ENCODE measurements at places on chromosomes 7 and 10. TPM values are rescaled to one million over a fixed set of nuclear protein-coding genes. Genes with fewer than 3 reads are reported as not detected.

DNA sequence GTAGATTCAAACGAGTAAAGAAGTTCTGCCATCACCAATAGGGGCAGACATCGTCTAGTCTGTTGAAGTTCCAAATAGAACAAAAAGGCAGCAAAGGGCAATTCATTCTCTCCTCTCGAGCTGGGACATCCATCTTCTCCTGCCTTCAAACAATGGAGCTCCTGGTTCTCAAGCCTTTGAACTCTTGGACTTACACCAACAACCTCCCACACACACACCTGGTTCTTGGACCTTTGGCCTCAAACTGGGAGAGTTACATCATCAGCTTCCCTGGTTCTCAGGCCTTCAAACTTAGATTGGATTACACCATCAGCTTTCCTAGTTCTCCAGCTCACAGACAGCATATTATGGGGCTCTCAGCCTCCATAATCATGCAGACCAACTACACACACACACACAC lies 9.8 kb upstream of the GIMAP5 start:
- no peak for DNase-seq

- DNase-seq = no peak
Measured at GRCh38 chr7:148556892-148557291, 33.7 kb upstream of the C7orf33 start.

- DNase-seq = no peak
Measured at GRCh38 chr10:104548090-104548489, 93.0 kb upstream of the SORCS3 start.

DNA sequence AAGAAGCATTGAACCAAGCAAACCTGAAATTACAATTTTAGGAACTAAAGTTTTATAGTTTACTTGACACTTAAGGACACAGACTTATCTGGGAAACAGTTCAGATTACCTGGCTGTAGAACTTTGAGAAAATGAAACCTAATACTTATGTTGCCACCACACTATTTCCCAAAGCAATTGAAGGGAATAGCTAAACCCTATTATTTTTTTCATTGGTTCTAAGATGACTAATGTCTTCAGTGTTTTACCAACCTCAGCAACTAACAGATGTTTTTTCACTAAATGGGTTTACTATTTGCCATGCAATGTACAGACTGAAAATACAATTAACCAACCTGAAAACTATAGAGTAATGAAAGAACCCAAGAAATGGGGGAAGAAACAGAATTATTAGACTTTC lies 689.6 kb downstream of the SORCS1 start:
- DNase-seq = no peak

- no peak for DNase-seq
Measured at GRCh38 chr7:74292757-74293576, 3.8 kb downstream of the CLIP2 start.

- DNase-seq = no peak
Measured at GRCh38 chr10:68560186-68560942, at the start of gene TET1. Gene TET1 (plus strand): TSS chr10:68560337. CDS start chr10:68572339, 12,002 bp downstream.

- no peak for DNase-seq
Measured at GRCh38 chr10:22652988-22653481, 61.3 kb downstream of the PIP4K2A start.

DNA sequence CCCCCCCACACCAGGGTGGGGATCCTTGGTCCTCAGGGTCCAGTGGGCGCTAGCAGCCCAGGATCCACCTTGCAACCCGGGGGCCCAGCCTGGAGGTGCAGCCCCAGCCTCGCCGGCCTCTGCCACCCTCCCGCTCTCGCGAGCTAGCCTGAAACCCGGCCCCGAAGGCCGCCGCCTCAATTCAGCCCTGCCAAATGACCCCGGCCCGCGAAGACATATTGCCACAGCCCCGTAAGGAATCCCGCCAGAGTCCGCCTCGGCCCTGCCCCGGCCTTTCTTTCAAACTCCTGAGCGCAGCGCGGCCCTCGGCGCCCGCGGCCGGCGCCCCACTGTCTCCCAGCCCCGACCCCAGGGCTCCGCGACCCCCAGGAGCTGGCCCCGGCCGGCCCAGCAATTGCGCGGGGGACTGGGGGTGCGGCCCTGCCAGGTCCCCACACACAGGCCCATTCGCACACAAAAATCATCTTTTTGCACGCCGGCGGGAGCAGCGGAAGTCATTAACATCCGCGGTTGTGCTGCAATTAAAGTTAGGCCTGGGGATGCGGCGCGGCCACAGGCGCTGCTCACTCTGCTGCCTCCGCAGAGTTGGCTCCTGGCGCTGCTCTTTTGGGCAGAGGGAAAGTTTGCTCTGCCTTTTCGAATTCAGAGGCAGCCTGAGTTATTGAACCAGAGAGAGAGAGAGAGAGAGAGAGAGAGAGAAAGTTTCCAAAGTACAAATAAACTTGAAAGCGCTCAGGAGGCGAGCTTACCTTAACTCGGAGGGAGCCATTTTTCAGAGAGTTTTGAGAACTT lies 4.0 kb downstream of the HOXA5 start:
- no peak for DNase-seq

GRCh38 chr10:110618230-110618610 lies 25.9 kb upstream of the RBM20 start:
- DNase-seq = no peak

DNA sequence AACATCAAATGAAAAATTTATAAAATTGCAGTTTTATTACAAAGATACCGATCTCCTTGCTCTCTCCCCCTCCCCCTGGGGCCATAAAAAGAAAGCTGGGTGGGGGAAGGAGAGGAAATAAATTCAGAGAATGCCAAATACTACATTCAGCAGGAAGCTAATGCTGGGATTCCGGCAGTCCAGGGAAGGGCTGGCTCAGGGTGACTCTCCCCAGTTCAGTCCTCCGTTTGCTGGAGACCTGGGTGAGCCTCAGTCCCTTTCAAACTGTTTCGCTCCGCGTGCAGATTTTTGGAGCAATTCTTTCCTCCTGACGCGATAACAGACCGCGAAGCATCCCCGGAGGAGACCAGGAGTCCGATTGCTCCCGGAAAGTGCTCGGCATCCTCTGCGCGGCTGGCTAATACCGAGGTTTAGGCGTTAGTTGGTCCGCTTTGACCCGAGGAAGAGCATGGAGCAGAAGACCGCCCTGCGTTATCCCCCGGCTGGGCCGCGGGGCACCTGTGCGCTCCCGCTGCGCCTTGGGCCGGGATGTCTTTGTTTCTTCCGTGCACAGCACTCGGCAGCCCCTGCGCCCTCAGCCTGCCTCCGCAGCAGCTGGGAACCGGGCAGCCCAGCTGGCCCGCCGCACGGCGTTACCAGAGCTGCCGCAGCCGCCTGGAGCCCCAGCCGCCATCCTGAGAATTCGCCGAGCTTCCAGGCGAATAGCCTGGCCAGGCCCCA lies 3.9 kb upstream of the HOXA2 start:
- DNase-seq = no peak

The HOXA9 gene
- total RNA-seq = 7.4 TPM

The SPDYE11 gene
- total RNA-seq = not detected

Data from posterior vena cava (tissue), 2 donors.